Neural crest cell (in vitro differentiated cells): ENCODE measurements at places on chromosomes 7 and 10.

GRCh38 chr7:139471740-139472353 lies 11.6 kb downstream of the KLRG2 start:
- no peak for DNase-seq

DNA sequence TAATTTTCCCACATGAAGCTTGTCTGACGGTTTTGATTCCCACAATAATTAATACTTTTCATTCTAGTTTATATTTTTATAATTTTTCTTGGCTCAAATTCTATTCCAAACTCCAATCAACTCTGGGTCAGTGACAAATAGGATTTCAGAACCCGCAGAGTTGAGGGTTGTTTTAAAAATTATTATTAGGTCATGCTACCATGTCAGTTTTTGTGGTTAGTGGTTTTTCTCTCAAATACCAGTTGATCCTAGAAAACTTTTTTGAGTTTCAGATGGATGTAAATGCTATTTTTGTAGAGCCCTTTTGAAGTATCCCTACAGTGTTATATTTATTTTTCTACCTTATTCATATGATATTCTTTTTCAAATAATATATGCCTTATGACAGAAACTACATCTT lies 237.4 kb downstream of the SEMA3D start:
- no peak for DNase-seq

DNA sequence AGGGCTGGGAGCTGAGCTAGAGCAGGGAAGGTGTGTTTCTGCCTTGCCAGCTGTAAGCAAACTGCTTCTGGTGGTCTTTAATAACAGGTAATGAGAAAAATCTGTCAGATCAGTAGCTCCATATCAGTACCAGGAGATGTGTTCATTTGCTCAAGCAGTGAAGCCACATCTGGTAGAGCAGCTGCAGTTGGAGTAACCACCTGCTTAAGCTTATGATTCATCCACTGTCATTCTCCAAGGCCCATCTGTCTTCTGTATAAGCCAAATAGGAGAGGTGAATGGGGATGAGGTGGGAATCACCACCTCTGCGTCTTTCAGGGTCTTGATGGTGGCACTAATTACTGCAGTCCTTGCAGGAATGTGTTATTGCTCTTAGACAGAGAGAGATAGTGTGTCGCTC lies 18.4 kb upstream of the COBL start:
- DNase-seq: no peak

GRCh38 chr10:131670341-131670740 lies 230.5 kb upstream of the PPP2R2D start:
- no peak for DNase-seq

DNA sequence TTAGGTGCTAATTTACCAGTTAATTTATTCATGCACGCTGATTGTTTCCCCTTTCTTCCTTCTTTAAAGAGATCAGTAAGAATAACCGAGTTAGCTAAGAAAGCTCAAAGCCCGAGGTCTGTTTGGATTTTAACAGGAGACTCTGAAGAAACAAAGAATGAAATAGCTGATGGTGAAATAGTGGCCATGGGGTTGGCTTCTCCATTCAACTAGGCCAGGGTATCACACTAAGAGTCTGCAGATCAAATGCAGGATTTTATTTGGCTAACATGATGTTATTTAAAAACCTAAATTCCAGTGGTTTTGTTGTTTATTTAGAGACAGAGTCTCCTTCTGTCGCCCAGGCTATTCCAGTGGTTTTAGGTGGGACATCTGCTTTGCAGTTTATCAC lies 65.2 kb upstream of the SYPL1 start:
- DNase-seq: no peak

DNA sequence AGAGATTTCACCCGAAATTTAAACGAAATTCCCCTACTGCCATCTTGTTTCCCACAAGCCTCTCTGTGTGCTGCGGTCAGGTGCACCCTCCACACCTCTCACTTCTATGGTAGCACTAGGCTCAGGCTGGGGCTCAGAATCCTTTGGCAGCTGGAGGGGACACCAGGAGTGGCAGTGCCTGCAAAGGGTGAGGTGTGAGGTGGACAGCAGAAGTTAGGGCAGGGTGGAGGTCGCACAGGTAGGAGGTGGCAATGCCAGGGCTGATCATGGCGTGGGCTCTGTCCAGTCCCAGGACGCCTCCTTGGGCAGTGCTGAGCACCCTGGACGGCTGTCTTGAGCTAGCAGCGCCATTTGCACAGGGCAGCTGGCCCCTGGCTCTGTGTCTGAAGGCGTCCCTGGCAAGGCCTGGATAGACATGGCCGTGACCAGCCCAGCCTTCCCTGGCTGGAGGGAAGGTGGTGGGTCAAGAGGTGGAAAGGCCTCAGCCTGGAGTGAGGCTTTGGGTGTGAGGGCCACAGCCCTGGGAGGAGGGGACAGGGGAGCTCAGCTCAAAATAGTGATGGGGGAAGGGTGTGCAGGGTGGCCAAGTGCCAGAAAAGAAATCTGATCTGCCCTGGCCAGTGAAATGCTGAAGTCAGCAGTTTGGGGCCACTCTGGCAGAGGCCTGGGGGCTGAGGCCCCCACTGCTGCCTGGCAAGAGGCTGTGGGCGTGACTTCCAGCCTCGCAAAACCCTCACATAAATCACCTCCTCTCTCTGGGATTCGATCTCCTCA lies 40.0 kb downstream of the ZCCHC24 start:
- DNase-seq: no peak
